ENCODE measurements at places on chromosomes 13 and 19.

DNA sequence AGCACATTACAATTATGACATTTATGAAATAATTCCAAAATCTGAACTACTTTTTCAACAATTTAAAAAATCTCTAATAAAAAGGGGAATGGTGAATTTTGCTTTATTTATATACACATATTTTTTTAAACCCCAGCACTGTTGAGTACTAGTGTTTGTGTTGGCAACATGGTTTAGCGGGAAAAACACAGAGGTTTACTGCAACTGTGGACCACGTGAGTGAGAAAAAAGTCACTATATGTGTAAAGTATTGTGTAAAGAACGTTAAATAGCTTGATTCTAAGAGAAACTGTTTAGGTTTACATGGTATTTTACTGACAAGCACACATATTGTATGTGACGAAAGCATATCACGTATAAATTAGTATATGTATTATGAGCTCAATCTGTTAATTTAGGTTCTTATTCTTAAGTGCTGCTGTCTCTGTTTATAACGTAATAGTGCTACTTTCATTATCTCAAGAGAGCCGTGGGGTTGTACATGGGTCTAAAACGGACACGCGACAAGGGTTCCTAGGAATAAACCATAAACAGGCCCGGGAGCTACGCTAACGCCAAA lies 617 bp downstream of the SKA3 start:
- DNase-seq = no peak

DNA sequence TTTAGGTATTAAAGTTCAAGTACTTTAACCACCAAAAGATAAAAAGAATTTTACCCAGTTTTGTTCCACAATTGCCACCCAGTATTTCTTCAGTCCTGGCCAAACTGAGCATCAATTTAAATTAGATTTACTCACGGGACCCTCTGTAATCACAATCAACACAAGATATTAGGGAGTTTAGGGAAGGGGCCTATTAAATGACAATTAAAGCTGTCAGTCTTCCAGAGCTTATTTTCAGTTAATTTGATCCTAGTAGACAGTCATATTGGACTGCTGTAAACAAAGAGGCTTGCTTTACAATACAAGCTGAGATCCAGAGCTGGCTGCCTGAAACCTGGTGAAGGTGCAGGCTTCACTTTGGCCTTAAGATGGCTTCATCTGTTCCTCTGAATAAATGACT lies 321.2 kb upstream of the NBEA start:
- DNase-seq = no peak

- DNase-seq = no peak
Measured at GRCh38 chr13:31031482-31031881, 99.0 kb downstream of the TEX26 start.

DNA sequence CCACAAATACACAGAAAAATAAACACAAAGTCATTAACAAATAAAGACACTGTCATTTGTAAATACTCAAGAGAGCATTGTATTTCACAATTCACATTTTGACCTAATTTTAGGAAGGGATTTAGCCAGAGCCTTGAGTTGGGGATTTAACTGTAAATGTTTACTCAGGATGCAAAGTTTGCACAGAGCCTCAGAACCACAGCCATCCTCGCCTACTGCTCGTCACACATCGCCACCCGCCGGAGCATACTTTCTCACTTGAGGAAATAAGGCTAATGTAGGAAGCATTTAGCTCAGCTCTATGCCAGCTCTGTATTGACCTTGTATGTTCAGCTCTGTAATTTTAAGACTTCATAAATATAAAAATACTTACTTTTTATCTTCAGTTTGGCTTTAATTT lies 442.7 kb downstream of the OXGR1 start:
- no peak for DNase-seq

- DNase-seq = no peak
Measured at GRCh38 chr13:95115525-95115924, 185.7 kb downstream of the ABCC4 start.

DNA sequence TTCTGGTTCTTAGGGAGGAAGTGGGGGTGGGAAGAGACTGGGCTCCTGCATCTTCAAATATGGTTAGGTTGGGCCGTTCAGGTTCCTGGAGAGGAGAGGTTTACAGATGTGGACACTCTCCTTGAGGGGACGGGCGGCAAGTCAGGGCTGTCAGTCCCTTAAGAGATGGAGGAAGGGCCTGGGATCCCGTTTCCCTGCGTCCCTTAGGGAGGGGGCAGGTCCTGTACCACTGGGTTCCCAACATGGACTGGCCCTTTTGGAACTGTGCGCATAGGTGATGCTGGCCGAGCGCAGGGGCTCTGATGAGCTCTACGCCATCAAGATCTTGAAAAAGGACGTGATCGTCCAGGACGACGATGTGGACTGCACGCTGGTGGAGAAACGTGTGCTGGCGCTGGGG lies 10.9 kb upstream of the CACNG7 start:
- DNase-seq = no peak

GRCh38 chr13:31761951-31762350 lies 22.6 kb downstream of the RXFP2 start:
- no peak for DNase-seq

DNA sequence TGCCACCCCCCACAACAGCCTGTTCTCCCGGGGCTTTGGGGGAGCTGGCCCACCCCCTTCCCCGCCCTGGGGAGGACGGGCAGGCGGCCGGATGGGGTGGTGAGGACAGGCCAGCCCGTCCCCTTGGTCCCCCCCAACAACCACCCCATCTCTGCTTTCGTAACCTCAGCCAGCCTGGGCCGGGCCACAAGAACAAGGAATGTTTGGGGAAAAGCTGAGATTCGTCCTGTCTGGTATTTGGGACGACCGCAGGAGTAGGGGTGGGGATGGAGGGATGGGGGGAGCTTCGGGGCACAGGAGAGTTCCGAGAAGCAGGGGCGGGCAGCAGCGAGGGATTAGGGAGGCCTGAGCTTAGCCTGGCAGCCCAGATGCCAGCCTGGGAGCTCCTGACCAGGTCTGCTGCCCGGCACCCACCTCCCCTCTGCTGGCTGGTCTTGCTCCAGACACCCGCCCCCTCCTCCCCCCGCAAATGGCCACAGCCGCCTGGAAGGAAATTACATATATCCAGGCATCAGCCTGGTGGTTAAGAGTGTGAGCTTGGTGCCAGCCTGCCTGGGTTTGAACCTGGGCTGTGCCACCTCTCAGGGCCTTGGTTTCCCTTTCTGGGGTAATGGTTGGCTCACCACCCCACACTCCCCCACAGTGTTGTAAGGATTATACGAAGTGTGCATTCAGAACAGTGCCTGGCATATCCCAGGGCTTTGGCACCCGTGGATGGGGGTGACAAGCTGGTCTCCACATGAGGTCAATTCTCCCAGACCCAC lies at the start of gene PODNL1:
TSS of gene PODNL1 (minus strand) at position 117 of the 764 bp plus-strand sequence. CDS start 236 bp downstream, outside the sequence.
- no peak for DNase-seq

DNA sequence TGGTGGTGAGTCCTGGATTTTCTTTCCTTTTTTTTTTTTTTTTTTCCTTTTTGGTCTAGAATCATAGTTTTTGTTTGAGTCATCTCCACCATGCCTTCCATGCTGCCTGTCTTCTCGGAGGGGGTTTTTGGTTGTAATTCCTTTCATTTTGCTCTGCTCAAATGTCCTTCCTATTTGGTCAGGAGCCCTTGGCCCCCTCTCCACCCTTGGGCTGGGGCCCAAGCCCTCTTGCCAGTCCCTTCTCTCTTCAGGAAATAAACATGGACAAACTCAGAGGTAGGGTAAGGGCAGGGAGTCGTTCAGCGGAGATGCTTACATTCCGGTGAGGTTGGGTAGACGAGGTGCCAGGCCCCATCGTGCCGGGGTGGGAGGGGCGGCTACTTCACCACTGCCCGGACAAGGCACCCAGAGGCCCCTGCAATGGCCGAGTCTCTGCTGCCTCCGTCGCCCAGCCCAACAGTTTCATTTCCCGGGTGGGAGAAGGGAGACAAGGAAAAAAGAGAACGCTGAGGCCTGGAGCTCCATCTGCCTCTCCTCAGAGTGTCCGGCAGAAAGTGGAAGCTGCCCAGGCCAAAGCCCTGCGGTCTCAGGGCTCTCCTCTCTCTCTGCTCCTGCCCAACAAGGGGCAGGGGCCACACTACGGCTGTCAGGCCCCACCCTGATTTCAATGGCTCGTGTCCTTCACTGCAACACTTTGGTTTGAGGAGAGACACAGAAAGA lies 12.7 kb downstream of the ZNF574 start:
- no peak for DNase-seq

GRCh38 chr19:8355631-8356402 lies 8.1 kb upstream of the ANGPTL4 start:
- DNase-seq = no peak

GRCh38 chr13:100434010-100434763 lies 154.4 kb downstream of the GGACT start:
- no peak for DNase-seq

DNA sequence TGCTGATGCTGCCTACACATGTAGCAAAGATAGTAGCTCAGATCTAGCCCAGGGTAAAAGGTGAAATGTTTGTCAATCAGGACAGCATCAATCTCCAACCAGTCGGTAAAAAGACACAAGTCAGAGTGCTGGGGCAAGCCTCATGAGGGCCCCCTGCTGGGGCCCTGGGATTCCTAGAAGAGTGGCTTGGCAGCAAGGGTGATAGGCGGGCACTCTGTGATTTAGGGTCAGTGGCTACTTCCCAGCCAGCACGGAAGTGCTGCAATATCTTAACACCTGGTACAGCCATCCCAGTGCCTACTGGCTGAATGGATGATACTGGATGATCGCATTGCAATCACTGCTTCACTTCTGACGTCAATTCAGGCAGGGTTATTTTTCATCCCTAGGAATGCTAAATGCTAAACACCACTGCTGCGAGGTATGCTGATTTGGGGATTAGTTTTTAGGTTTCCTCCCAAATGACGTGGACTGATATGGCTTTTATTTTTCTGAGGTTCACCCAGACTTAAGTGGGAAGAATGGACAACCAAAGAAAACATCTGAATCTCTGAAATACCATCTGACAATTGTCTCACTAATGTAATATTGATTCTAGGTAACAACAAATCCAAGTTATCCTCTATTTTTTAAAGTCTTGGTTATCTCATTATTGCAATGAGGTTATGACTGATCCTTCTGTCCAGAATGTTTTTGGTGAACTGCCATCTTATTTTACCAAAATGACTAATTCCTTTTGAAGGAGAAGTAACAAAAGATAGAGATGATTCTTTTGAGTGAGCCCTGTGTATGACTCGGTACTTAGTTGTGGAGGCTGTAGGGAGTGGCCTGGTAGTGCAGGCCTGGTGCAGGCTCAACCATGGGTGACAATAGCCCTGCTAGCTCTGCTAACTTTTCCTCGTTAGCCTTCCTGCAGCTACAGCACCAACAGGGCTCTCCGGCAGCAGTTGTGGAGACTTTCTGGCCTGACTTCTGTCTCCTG lies 432.5 kb downstream of the FGF9 start:
- DNase-seq = no peak

GRCh38 chr19:8254286-8255001 lies 45.3 kb downstream of the CERS4 start:
- DNase-seq = no peak

GRCh38 chr19:48445256-48445605 lies 552 bp upstream of the GRWD1 start:
- peak; percentile 55 for DNase-seq

DNA sequence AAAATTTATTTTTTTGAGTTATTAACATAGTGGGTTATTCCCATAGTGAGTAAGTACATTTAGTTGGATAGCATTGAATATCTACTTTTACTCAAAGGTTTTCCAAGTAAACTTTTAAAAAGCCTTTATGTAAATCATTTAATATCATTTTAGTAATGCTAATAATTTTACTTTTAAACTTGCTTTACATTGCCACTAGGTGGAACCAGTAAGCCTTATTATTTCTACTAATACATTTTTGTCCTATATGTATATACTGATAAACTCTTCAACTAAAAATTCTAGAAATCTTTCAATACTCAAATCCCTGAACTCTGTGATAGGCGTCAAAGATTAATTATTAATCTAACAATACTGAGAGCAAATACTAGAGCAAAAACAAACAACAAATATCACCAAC lies 1709.2 kb upstream of the PCDH20 start:
- DNase-seq = no peak

DNA sequence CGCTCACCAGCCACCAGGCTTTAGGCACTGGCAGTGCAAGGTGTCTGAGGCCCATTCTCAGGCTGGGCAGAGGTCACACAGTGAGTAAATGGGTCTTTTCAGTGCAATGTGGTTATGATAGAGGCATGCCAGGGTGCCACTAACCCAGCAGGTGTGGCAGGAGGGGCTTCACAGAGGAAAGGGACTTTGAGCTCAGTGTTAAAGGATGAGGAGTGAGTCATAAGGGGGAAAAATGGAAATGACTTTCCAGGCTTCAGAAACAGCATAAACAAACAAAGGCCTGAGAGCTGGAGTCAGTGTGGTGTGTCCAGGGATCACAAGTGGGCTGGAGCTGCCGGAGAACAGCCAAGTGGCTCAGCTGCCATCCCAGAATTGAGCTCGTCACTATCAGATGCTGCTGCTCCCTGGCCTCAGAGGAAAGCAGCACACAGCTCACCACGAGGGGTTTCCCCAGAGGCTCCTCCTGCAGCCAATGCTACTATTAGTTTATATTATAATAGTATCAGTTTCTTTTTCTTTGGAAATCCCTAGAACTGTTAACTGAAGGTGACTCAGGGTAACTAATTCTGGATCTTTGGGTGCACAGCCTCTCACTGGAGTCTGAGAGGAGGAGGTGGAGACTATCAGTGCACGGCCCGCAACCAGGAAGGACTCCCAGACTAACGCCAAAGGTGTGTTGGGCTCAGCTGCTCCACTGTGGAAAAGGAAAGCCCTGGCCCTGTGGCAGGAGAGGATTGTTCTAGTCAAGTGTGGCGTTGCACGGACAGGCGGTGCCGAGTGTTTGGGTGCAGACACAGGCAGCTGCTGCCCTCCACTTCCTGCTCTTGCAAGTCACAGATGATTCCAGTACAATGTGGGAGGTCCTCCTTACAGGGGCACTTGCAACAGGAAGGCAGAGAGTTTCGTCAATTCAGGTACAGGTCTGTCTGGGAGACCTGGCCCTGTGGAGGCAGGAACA lies 39.5 kb downstream of the DHRS12 start:
- DNase-seq = no peak

- no peak for DNase-seq
Measured at GRCh38 chr13:69866555-69866954, 241.1 kb upstream of the ATXN8OS start.

- no peak for DNase-seq
Measured at GRCh38 chr13:79406597-79406908, 498 bp upstream of the RBM26 start.

DNA sequence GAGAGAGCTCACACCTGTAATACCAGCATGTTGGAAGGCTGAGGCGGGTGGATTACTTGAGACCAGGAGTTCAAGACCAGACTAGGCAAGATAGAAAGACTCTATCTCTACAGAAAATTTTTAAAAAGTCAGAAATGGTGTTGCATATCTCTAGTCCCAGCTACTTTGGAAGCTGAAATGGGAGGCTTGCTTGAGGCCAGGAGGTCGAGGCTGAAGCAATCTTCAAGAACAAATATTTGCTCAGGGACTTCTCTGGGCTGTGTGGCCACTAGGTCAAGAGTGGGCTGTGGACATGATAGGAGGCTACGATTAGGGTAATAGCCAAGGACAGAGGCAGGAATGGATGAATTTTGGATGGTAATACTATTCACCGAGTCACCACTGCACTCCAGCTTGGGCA lies 135.8 kb upstream of the PEG3 start:
- DNase-seq = no peak

GRCh38 chr13:63741029-63741813 lies 2325.6 kb upstream of the PCDH20 start:
- no peak for DNase-seq

Measured in NCI-H2171 (cell line).